BE2C (cell line): ENCODE measurements at places on chromosomes 12 and 14.
A peak's percentile ranks its signal among the peaks of the same experiment; 100 is the strongest.

GRCh38 chr12:111084158-111084557 is 163.8 kb upstream of the MYL2 start:
- no peak for DNase-seq

- no peak for DNase-seq
Measured at GRCh38 chr14:96352708-96353107, 10.4 kb downstream of the ATG2B start.

DNA sequence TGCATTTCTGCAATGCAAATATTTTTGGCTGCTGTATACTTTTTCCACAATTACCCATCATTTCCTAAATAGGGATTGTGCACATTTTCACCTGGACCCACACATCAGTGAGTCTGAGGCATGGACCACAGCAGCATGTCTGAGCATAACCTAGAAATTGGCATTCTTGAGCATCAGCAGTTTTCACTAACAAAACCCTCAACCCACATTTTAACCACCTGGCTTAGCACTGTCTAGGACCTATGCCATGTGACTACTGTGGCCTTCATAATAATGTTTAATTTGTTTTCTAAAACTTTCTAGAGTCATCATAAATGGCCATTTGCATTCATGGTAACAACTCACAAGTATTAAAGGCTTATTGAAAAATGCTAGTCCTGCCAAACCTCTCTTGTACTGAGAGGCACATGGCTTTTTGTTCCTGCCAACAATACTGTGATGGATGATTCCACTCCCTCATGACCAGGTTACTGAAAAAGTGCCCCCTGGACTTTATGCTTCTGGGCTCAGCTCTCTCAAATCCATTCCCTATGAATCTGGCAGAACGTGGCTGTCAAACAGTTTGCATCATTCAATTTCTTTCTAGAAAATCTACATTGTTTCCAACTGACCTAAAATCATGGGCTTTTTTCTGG is 240.0 kb downstream of the MDGA2 start:
- no peak for DNase-seq

- no peak for DNase-seq
Measured at GRCh38 chr14:97544571-97544970, 747.4 kb downstream of the VRK1 start.

GRCh38 chr14:89359477-89360222 is 57.4 kb downstream of the FOXN3 start:
- no peak for DNase-seq

- DNase-seq = no peak
Measured at GRCh38 chr12:59055204-59055860, 135.0 kb upstream of the LRIG3 start.

- DNase-seq = no peak
Measured at GRCh38 chr14:91058042-91058581, 2.3 kb downstream of the RPS6KA5 start.

- DNase-seq = no peak
Measured at GRCh38 chr12:14479004-14479403, 88.7 kb downstream of the PLBD1 start.

GRCh38 chr14:89417091-89417464 is at the start of gene FOXN3:
Gene FOXN3 (minus strand): TSS chr14:89417233. CDS start chr14:89412476, 4,757 bp downstream.
- peak; percentile 93 for DNase-seq

DNA sequence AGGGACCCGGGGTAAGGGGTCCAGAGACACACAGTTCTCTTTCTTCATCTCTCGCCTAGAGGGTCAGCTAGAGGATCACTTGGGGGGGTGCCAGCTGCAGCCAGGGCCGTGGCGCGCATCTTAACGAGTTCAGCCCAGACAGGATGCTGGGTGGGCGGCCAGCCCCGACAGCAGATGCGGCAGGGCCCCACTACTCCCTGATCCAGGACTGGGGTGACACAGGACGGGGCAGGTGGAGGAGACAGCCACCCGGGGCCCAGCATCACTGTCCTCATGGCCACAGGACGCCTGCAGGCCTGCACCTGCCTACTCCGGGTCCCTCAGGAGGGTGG is 12.8 kb downstream of the AKT1 start:
- DNase-seq = no peak

DNA sequence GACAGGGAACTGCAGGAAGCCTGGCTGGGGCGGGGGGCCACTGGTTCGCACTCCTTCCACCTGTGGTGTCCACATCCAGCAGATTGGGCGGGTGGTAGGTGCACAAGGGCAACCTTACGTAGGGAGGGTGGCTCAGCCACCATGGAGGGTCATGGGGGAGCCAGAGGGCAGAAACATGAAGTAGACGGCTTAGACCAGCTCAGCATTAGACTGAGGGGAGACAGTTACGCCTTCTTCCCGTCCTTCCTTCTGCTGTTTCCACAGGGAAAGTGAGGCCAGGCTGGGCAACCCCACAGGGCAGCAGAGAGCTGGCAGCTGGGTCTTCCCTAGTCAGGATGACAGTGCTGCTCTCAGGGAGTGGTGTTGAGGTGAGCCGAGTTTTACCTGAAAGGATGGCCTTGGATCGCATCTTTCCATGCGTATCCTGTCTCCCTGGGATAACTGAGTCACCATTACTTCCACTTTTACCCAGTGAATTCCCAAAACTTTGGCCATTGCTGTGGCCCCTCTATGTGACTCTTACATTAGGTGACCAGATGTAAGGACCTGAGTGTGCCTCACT is 170.0 kb upstream of the GZMB start:
- no peak for DNase-seq

- DNase-seq = no peak
Measured at GRCh38 chr12:108975024-108975593, 45.8 kb downstream of the SVOP start.
